ENCODE measurements at places on chromosomes 6 and 20.

GRCh38 chr20:55160037-55160436 lies 684.6 kb downstream of the DOK5 start:
- no peak for DNase-seq

DNA sequence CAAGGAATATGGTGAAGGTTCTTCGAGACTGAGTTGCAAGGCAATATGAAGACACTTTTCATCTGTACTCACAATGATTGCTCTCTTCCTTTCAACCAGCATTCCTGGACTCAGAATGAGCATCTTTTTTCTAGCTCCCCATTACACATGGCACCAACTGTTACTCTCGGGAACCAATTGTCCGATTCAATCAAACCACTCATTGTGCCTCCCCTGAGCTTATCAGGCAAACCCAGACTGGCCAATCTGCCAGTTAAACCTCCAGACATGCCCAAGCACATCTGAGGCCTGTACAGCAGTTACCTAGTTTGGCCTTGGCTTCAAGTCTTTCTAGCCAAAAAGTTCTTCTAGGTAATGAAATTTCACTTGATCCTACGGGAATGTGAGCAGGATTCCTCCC lies 164.1 kb downstream of the ID4 start:
- no peak for DNase-seq

GRCh38 chr20:36672991-36673390 lies 27.0 kb upstream of the SLA2 start:
- no peak for DNase-seq

DNA sequence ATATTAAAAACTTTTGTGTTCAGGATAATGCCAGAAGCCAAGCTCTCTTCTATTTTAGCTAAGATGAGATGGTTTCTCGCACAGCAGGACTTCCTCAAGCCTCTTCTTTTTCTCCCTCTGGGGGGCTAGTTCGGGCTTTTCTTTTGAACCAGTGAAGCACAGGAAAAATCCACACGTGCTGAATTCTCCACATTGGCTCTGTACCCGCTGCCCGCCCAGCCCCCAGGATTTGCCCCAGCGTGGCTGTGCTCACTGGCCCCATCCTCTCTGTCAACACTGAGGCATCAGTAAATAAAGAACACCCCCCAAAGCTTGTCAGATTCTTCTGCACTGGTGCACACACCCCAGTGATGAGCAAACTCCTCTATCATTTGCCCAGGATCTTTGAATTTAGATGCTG lies 232.8 kb downstream of the ZNF217 start:
- DNase-seq: no peak

- DNase-seq: no peak
Observed at GRCh38 chr6:76584121-76584520, 511.7 kb upstream of the IMPG1 start.

DNA sequence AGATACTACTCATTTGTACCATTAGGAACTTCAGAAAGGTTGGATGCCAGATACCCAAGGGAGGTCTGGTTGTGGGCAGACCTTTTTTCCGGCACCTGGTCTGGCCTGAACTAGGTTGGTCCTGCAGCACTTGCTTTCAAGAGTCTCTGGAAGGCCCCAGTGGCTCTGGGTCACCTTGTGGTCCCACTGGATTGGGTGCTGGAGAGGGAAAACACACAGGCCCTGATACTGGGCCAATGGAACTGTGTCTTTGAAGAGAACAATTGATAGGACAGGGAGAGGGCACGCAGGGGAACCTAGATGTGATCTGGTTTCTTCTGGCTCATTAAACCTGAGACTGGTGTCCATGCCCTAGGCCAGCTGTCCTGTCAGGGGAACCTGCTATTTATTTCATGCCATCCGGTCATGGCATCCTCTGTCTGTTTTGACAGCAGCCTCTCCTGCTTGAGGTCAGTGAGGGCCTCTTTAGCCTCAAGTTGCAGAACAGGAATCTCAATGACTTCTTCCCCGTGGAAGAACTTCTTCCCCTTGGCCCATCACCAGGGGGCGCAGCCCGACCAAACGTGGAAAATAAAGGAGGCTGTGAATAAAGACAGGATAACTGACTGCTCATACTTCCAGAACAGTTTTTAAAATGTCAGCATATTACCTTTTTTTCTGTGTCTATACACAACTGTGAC lies 25.0 kb downstream of the TAF8 start:
- DNase-seq: peak; percentile 76

DNA sequence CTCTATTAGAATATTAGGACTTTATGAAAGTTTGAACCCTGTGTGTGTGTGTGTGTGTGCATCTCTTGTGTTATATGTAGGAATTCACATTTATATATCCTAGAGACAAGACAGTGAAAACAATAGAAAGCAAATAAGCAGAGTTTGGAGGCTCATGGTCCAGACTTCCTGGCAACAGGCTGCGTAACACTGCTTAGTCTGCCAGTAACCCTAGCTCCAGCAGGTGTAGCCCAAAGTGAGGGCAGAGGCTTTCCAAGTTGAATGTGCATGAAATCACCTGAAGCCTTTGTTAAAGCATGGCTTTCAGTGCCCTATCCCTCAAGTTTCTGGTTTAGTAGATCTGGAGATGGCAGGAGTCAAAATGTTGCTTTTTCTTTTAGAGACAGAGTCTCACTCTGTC lies 569.9 kb downstream of the KIF16B start:
- DNase-seq: no peak

DNA sequence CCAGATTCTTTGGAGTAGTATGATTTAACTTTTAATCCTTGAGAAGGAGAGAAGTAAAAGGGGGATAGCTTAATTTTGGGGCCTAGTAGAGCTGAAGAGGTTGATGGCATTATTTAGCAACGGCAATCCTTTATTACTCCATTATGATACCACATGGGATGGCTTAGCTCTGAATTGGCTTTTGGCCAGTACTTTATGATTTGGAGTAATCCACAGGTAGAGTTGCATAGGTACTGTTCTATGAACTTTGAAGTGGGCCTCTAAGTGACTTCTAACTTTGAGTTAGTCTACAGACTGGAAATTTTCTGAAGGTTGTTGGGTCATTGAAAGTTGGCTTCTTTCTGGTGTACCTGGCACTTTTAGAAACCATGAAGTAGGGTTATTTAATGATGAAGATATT lies 11.6 kb downstream of the YWHAB start:
- DNase-seq: no peak

DNA sequence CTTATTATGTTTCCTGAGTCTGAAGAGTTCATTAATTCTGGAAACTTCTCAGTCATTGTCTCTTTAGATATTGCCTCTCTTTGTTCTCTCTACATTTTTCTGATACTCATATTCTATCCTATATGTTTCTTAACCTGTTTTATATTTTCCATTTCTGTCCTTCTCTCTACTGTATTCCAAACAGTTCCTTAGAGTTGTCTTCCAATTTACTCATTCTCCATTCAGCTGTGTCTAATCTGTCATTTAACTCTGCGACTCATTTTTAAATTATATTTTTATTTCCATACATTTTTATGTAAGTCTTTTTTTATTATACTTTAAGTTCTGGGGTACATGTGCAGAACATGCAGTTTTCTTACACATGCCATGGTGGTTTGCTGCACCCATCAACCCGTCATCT lies 251.8 kb downstream of the NRN1 start:
- no peak for DNase-seq

- no peak for DNase-seq
Observed at GRCh38 chr6:100230953-100231316, 233.8 kb downstream of the SIM1 start.

- no peak for DNase-seq
Observed at GRCh38 chr20:25690427-25690826, 6.2 kb downstream of the ZNF337 start.

DNA sequence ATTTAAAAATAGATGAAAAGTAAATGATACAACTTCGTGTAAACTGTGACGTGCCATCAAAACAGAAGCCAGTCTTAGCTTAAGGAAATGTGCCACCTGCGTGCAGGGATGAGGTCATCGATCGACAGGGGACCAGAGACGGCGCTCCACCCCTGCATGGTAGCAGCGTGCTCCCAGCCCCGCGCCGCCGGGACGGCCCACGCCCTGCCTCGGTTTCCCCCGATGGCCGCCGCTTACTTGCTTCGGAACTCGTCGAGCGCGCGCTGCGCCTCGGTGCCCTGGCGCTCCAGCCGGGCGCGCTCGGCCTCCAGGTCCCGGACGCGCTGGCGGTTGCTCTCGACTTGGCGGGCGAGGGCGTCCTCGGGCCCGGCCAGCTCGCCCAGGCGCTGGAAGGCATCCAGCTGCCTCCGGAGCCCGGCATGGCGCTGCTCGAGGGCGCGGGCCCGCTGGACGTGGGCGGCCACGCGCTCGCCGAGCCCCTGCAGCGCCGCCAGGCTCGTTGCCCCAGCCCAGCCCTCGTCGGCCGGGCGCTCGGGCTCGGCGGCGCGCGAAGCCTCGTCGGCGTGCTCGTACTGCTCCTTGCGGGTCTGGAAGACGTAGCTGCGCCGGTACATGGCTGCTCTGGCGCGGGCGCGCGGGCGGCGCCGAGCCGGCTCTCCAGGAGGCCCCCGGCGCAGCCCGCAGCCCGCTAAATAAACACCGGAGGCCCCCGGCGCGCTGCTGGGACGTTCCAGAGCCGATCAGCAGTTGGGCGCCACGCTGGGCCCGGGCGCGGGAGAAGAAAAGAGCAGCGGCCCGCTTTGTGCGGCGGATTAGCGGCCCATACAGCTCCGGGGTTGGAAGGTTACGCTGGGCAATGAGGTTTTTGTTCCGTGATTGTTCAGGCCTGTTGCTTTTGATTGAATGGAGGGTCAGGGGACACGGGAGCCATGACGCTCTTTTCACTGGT lies at the start of gene BFSP1:
BFSP1 (minus strand) TSS at position 664 of the 949 bp plus-strand sequence; CDS start at position 614, 50 bp downstream.
- peak; percentile 90 for DNase-seq

GRCh38 chr6:6771964-6772363 lies 183.4 kb downstream of the LY86 start:
- no peak for DNase-seq

GRCh38 chr6:167858086-167858591 lies 31.4 kb downstream of the AFDN start:
- DNase-seq: no peak

DNA sequence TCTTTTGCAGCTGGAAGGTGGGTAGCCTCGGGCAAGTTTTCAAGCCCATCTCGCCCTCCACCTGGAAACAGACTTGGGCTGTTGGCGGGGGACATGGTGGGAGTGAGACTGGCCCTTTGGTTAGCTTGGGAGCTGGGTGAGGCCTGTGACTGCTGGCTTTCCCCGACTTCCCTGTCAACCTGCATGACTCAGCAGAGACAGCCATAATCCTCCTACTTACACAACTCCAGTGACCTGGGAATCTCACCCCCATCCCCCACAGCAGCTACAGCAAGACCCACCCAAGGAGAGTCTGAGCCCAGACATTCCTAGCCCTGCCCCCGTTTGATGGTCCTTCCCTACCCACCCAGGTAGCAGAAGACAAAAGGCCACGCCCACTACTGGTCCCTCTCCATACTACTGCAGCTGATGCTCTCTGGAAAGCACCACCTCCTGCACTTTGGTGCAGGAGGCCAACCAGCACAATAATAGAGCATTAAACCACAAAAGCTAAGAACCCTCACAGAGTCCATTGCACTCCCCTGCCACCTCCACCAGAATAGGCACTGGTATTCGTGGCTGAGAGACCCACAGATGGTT lies 188.4 kb downstream of the TRDN start:
- no peak for DNase-seq

- DNase-seq: peak; percentile 49
Observed at GRCh38 chr20:17807651-17808050, 107.9 kb downstream of the BANF2 start.

GRCh38 chr6:2990248-2990931 lies 9.3 kb upstream of the NQO2 start:
- peak; percentile 44 for DNase-seq

- no peak for DNase-seq
Observed at GRCh38 chr6:70673601-70674000, 5.9 kb downstream of the SMAP1 start.

DNA sequence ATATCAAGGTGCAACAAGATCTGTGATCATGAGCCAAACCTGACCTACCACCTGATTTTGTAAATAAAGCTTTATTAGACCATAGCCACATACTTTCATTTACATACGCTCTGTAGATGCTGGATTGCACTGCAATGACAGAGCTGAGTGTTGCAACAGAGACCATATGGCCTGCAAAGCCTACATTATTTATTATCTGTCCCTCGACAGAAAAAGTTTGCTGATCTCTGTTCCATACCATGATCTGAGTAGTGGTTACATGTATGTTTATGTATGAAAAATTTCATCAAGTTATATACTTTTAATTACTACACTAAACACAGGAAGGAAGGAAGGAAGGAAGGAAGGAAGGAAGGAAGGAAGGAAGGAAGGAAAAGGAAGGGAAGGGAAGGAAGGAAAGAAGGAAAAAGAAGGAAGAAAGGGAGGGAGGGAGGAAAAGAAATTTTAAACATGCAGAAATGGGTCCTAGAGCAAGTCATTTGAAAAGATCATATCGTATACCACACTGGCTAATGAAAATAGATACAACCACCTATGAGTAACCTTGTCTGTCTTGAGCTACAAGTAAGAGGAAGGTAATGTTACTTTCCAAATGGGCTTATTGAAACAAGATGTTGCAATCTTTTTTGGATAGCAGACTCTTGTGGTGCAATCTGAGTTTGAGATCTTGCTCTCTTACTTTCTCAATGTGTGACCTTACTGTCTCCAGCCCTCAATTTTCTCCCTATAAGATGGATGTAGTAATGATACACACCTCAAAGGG lies 441.0 kb downstream of the KIF16B start:
- DNase-seq: no peak

DNA sequence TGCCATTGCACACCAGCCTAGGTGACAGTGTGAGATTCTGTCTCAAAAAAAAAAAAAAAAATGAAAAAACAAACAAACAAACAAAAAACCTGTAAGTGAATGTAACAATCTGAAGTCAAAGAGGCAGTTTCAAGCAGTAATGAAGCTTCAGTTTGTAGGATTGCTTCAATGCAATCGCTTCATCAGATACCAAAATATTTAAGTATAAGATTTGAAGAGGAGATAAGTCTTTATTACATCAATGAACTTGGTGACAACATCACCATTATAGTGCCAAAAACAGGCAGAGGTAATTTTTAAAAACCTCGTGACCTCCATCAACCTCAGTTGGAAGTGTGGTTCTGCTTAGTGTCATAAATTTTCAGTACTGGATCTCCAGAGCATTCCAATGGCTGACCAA lies 74.7 kb downstream of the MYLK4 start:
- no peak for DNase-seq

GRCh38 chr6:157221817-157222175 lies 101.5 kb downstream of the TMEM242 start:
- DNase-seq: no peak

GRCh38 chr6:131773284-131773950 lies 34.4 kb upstream of the ENPP1 start:
- DNase-seq: no peak

- DNase-seq: no peak
Observed at GRCh38 chr20:57932227-57932864, 222.5 kb upstream of the PMEPA1 start.

- no peak for DNase-seq
Observed at GRCh38 chr20:3924304-3925112, 35.3 kb downstream of the PANK2 start.

DNA sequence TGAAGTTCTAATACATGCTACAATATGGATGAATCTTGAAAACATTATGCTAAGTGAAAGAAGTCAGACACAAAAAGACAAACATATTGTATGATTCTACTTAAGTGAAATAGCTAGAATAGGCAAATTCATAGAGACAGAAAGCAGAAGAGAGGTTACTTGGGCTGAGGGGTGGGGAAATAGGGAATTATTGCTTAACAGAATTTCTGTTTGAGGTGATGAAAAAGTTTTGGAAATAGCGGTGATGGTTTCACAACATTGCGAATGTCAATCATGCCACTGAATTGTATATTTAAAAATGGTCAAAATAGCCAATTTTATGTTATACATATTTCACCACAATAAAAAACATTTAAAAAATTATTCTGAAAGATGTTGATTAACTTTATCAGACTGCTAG lies 6.1 kb downstream of the SLC26A8 start:
- DNase-seq: no peak

Data from body of pancreas (tissue), 4 donors.